ENCODE measurements at places on chromosomes 7 and 10.
A peak's percentile ranks its signal among the peaks of the same experiment; 100 is the strongest.

- DNase-seq: no peak
These were observed 13.4 kb downstream of the PRKAG2 start for GRCh38 chr7:151863386-151864079.

- peak; percentile 65 for DNase-seq
These were observed 66.5 kb downstream of the UBE2H start for GRCh38 chr7:129886167-129886817.

DNA sequence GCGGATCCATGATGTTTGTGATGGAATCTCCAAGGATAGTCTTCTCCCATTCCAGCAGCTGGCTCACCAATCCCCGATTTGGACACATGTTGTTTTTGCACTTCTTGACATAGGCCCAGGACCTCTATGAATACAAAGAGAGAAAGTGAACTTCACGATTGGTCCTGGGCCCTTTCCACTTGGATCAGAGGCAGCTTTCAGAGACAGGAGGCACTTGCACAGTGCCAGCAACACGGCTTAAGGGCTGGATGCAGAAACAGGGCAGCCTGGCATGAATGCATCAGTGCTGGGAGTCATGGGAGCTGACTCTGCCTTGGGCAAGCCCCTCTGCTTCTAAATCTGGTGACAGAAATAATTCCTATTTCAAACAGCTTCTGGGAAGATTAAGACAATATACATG, 2.1 kb upstream of the TMEM120A start:
- no peak for DNase-seq

- DNase-seq: peak; percentile 51
These were observed 453 bp downstream of the URGCP start for GRCh38 chr7:43905956-43906330.

GRCh38 chr7:29113384-29114102, 32.8 kb downstream of the CPVL start:
- peak; percentile 46 for DNase-seq

DNA sequence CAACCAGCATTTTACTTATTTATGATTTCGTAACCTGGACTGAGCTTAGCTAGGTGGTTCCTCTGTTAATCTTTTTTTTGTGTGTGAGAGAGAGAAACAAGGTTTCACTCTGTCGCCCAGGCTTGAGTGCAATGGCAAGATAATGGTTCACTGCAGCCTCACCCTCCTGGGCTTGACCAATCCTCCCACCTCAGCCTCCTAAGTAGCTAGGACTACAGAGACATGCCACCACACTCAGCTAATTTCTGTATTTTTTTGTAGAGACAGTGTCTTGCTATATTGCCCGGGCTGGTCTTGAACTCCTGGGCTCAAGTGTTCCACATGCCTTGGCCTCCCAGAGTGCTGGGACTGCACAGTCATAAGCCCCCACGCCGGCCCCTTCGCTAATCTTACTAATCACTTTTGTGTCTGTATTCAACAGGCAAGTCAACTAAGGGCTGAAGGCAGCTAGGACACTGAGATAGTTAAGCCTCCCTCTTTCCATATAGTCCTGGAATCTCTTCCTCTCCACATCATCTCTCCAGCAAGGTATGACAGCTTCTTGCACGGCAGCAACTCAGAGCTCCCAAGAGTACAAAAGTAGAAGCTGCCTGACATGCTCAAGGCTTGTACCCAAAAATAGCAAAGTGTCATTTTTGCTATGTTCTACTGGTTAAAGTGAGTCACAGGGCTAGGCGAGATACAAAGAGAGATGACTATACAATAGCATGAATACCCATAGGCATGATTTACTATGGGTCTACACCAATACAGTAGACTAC, 11.3 kb downstream of the KMT2C start:
- no peak for DNase-seq

DNA sequence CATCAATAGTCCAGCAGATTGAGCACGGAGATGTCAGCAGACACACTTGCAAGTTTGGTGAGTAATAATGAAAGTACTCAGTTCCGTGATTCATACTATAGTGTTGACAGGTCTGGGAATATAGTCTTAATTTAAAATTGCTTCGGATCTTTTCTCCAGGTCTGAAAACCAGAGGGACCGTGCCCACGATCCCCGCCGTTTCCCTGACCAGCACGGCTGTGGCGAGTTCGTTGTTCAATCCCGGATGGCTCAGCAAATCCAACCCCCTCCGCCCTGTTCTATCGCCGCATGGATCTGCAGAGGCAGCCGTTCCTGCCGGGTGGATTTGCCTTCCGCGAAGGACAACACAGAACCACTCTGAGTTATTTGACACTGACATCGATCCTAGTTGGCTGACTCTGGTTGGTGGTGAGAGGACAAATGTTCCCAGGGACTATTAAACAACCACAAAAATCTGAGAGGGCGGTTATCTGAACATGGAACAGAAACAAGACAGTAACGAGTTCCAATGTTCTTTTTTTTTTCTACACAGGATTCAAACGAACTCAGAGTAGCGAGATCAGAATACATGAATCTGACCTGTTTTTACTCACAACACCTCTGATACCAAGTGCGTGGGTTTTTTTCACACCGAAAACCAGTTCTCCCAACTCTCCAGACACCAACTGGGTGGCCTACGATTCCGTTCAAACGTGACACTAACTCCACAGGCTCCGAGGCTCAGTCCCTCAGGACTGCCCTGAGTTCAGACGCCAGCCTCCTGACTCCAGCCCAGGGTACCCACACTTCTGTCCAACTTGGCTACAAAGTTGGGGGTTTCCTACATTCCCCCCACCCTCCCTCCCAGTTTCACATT, 52.7 kb downstream of the RBM17 start:
- DNase-seq: no peak

GRCh38 chr10:101826852-101827434, 8.7 kb upstream of the OGA start:
- no peak for DNase-seq

GRCh38 chr10:26881600-26882331, 21.0 kb upstream of the ABI1 start:
- peak; percentile 74 for DNase-seq

DNA sequence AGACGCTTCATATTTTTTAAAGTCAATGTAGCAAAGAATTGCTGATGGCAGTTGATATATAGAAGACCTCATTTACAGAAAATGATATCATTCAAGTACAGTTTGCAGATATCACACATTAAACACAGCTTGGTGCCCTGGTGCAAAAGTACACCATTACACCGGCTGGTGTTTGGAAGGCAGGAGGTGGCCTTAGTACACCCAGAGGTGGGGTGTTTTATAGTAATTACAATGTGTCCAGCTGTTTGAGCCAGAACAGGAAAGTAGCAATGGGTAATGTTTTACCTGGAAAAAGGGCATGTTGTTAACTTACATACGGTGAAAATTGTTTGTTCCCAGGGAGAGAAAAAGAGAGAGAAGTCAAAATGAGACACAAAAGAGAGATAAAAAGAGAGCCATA, 103.0 kb upstream of the YAE1 start:
- DNase-seq: no peak

DNA sequence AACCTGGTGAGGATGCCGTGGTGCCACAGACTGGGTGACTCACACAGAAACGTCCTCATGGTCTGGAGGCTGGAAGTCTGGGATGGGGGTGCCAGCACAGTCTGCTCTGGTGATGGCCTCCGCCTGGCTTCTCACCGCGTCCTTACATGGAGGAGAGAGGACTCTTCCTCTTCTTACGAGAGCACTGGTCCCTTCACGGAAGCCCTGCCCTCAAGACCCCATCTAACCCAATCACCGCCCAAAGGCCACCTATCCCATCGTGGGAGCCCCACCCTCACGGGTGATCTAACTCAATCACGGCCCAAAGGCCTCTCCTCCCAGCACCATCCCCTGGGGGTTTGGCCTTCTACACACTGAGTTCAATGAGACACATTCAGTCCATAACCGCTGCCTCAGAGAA, 137.7 kb downstream of the PTPRN2 start:
- no peak for DNase-seq

DNA sequence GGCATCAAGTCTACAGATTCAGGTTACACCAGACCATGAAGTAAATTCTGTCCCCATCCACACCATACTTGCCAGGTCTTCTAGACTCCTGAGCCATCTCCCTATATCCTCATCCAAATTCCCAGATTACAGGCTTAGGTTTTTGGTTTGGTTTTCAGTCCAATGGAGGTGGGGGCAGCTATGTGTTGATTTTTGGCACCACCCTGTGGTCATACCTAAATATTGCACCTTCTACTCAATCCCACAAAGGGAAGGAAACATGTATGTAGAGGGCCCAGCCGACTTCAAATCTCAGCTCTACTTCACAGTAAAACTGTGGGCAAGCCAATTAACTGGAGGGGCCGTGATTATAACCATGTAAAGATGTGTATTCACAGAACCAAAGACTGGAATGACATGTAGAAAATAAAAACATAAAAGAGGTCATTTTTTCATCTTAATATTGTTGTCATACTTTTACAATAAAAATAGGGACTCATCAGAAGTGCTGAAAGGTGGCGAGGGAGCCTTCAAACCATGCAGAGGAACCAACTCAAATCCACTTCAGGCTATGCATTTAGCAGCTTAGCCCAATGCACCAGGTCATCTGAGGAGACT, 19.8 kb downstream of the ERCC6 start:
- peak; percentile 61 for DNase-seq

DNA sequence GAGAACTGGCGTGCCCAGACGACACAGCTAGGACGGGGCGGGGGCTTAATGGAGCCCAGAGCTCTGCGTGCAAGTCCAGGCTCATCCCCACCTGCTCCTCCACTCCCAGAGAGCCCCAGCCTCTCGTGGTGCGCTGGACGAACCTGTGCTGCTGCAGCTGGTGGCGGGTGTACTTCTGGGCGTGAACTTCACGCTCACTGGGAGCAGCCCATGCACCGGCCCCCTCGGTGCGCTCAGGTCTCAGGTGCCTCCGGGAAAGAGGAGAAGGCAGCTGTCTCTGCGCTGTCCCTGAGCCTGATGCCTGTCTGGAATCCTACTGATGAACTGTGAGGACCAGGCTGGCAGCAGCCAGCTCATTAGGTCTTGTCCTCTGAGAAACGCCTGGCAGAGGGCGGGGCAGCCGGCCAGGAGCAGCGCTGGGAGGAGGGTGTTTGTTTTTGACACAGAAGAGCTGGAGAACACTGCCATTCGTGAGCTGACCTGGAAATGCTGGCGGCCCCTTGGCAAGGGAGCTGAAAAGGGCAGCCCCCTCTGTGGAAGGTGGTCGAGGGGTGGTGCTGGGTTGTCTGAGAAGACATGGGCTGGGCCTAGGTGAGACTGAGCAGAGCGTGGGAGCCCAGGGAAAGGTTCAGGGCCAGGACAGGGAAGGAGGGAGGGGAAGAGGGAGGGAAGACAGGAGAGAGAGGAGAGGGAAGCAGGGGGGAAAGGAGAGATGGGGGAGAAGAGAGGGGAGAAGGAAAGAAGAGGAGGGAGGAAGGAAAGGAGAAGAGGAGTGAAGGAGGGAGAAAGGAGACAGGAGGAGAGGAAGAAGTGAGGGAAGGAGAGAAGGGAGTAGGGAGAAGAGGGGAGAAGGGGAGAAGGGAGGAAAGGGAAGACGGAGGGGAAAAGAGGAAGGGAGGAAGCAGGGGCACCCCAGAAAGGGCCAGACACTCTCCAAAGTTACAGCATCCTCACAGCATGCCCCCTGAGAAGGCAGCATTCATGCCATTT, 53.5 kb upstream of the TNS3 start:
- no peak for DNase-seq

DNA sequence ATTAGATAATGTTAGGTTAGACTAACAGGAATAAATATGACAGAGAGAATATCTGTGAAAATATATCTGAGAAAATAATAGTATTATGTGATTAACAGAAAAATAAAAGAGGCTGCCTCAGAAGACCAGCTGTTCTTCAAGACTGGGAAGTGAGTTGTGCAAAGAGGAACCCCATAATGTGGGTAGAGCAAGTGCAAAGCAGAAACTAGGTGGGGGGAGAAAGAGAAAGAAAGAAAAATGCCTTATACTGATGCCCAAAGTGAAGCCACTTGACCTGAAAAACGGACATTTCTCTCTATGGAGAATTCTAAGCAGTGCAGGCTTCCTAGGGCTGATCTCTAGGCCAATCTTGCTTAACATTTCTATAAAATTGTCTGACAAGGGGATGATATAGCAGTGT, 3.8 kb downstream of the NEBL start:
- DNase-seq: no peak

DNA sequence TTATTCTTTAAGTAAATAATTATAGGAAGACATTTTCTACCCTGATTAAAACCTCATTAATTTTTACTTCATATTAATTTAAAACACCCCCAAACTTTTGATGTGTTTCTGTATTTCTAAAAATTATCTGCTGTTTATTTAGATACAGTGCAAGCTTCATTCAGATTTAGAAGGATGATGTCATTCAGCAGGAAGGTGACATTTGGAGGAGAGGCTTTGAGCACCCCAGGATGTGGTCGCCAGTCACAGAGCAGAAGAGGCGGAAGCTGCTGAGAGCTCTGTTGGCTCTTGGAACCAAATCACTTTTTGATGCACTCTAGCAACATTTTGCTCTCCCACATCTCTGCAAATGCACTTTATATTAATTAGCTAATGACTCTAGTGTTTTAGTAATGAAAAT, 233.9 kb upstream of the CACNA2D1 start:
- DNase-seq: no peak

GRCh38 chr7:133003052-133003910, 78.6 kb downstream of the CHCHD3 start:
- DNase-seq: no peak

GRCh38 chr7:117072620-117073118, 119.4 kb downstream of the ST7 start:
- peak; percentile 34 for DNase-seq

GRCh38 chr7:6254866-6255265, 17.6 kb downstream of the CYTH3 start:
- DNase-seq: no peak

DNA sequence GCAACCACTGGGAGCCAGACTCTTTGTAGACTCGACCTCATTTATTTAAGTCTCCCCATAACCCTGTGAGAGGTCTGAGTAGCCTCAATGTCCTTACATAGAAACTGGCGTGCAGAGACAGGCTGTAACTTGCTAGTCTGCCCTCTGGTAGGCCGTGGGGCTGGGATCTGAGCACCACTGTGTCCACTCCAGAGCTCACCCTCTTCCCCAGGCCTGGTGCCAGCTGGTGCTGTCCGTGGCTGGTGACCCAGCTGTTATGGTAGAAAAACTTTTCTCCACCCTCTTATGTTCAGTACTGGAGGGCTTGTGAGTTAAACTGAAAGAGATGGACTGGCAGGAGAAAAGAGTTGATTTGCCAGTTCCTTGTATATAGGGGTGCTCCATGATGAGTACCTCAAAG, 41.9 kb downstream of the ADAMTS14 start:
- DNase-seq: no peak

- peak; percentile 36 for DNase-seq
These were observed 37.7 kb downstream of the ASB13 start for GRCh38 chr10:5628451-5629302.

DNA sequence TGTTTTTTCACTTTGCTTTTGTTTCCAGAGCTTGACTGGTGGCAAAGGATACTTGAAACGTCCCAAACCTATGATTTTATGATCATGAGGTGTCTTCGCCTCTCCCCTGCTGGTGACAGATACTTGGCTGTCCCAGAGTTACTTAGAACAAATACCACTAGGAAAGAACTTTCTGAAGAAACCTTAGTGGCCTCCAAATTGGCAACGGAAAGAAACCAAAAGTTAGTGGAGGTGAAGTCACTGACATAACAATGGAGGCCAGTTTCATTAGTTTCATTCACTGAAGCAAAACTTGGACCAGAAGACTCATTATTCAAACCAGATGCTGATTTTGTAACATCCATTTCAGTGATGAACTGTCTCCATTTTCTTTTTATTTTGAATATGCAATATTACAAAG, 68.6 kb downstream of the JAZF1 start:
- no peak for DNase-seq

GRCh38 chr7:94584113-94584512, 71.8 kb downstream of the SGCE start:
- DNase-seq: no peak
